Adipocyte (in vitro differentiated cells): ENCODE measurements at places on chromosomes 13 and 19.

DNA sequence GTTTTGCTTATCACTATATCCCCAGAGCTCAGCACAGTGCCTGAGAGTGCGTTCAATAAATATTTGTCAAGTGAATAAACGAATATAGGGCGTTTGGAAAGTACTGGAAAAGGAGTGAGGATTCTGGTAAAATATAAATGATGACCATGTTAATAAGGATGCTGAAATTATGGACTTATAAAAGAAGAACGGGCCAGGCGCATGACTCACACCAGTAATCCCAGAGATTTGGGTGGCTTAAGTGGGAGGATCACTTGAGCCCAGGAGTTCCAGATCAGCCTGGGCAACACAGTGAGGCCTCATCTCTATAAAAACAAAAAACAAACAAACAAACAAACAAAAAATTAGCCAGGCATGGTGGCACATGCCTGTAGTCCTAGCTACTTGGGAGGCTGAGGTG is 198.1 kb downstream of the VWA8 start:
- no peak for DNase-seq

GRCh38 chr19:2484178-2484937 is 8.4 kb downstream of the GADD45B start:
- DNase-seq: no peak

- DNase-seq: peak; percentile 19
These were observed 378.4 kb downstream of the KCNRG start for GRCh38 chr13:50393628-50394027.

DNA sequence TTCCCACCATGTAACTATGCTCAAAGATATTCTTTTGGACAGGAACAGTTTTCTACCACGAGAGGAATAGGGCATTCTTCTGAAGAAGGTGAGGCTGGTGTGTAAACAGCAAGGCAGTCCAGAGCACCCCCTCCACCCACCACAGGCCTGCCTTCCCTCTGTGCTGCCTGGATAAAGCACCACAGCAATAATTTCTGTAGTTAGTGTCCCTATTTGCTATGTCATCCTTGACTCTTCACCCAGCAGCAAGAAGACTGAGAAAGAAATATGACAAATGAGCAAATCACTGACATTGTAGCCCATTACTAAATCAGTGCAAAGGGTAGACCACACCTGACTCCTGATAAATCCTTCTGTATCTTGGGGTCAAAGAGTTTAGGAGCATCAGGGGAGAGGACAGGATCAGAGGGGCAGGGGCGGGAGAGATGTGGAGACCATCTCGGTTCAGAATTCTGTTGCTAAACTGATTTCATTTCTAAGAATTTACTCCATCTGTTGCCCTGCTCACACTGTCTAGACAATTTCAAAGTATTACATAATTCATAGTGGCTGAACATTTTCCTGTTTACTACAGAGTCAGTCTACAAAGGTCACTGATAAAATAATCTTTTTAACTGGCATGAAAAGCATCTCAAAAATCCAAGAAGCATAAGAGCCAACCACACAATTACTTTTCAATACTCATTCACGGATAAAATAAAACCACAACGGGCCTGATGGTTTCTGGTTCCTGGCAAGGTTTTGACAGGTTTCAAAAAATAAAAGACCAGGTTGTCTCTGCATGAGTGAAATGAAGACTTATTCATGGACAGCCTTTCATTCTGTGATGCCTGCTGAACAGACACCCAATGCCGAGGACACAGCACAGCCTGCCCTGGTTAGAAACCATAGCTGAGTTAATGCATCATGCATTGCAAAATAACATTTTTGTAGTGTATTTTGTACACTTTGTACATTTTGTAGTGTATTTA is 88.4 kb upstream of the IRS2 start:
- peak; percentile 82 for DNase-seq

GRCh38 chr19:18293642-18294466 is 12.4 kb upstream of the JUND start:
- DNase-seq: no peak

DNA sequence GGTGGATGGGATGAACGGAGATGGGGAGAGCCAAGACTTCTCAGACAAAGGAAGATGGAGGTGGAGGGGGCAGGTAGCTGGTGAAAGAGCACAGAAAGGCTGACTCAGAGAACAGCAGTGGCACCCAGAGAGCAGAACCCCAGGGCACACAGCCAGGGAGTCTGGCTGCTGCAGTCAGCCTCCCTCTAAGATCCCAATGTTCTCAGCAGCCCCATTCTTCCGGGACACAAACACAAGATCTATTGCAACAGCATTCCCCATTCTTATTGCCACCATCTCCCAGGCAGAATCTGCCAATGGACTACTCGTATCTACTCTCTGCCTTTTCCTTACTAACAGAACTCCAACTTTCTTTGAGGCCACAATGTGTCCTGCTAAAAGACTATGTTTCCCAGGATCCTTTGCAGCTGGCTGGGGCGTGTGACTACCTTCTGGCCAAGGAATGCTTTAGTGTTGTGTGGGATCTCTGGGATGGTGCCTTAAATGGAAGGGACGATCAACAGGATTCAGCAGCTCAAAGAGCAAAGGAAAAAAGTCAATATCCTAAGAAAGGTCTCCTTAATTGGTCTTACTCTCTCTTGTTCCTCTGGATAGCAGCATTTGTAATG is 7.5 kb downstream of the THAP8 start:
- DNase-seq: peak; percentile 27

GRCh38 chr19:56671613-56671994 is at the start of gene ZNF835:
Gene ZNF835 (minus strand): TSS chr19:56671757. CDS start chr19:56665198, 6,559 bp downstream.
- no peak for DNase-seq

GRCh38 chr13:74036373-74036772 is 97.8 kb downstream of the KLF12 start:
- no peak for DNase-seq

DNA sequence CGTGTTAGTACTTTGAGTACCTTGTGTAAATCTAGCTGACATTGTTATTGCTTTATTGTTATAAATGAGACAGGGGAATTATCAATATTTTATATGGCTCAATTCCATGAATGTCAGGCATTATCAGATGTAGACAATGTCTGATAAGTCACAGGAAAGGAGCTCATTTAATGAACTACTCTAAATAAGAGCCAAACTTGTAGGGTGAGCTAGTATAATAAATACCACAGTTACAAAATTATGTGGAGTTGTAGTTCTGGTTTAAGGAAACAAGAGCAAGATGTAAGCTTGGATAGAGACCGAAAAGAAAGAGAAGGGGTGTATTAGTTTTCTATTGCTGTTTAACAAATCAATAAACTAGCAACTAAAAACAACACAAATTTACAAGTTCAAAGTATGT is 891.8 kb upstream of the SLITRK1 start:
- DNase-seq: no peak

DNA sequence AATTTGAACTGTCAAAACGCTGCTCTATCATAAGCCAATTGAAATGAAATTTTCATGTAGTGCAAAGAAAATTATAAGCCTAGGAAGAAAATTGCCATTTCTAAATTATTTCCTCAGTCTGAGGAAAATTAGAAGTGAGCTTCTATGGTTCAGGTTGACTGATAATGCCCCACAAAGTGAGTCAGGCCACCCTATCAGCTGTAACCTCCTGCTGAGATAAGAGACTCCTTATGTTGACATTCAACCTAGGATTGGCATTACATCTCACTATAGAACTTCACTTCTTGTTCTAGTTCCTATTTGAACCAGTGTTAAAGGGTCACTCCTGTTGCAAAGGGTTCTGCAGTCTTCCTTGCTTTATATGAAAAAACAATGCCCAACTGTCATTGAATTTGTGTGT is 32.6 kb upstream of the RFC3 start:
- DNase-seq: no peak

GRCh38 chr13:33229446-33230177 is 55.9 kb downstream of the STARD13 start:
- no peak for DNase-seq

- no peak for DNase-seq
These were observed 22.6 kb downstream of the CYP2F1 start for GRCh38 chr19:41136636-41137455.

DNA sequence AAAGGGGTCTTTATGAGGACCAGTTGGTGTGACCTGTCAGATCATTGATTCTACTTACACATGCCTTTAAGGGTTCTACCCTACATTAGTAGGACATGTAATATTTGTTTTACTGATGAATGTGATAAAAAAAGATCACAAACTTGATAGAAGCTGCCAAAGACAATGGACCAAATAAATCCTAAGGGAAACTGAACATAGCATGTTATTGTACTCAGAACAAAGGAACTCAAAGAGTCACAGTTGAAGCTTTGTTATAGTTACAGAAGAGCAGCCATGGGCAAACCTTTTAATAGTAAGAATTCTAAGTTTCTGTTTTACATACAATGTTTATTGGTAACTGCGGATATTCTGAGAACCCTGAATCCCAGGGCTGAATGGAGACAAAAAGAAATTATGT is 780.1 kb downstream of the SLITRK6 start:
- DNase-seq: no peak

DNA sequence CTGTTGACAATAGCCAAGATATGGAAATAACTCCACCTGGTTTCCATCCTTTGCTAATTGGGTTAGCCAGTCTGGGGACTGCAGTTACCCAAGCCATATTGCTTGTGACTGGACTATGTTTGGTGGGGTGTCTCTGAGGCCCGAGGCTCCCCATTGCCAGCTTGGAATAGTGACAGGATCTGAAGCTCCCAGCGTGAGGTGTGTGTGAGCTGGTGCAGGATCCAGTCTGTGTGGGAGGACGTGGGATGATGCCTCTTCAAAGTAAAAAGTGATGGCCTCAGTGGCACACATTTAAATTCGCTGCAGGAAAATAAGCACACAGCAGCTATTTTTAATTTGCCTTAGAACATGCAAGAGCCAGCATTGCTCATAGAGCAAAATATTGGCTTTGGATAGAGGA is 75.0 kb downstream of the TEX26 start:
- no peak for DNase-seq

GRCh38 chr13:26186118-26186870 is 35.8 kb downstream of the RNF6 start:
- peak; percentile 88 for DNase-seq

DNA sequence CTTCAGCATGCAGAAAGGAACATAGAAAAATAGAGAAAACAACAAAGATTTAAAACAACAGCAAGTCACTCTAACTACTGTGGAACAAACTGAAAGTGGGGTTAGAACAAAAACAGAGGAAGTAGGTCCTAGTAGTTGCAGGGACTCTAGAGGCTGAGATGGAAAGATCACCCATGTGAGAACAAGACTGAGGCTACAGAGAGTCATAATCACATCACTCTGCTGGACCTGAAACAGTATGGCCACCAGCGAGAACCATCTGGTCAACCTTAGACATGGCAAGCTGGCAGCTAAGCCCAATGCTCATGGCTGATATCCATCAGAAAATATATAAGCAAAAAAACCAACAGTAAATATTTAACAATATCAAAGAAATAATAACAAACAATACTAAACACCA is 35.8 kb upstream of the ZNF724 start:
- no peak for DNase-seq

DNA sequence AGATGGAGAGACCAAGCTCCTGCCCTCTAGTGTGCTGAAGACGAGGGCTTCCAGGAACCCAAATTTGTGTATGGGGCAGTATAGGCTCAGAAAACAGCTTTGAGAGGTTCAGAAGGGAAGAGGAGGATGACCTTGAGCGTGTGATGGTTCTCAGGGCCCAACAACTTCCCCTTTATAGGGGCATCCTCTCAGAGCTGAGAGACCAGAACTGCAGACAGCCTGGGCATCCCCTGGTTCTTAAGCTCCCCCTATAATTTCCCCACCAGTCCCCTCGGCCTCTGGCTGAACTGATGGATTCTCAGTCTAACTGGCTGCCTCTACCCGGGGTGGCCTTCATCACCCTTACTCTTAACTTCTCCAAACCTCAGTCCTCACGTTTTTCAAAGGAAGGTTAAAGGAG is 167.5 kb downstream of the URI1 start:
- no peak for DNase-seq

DNA sequence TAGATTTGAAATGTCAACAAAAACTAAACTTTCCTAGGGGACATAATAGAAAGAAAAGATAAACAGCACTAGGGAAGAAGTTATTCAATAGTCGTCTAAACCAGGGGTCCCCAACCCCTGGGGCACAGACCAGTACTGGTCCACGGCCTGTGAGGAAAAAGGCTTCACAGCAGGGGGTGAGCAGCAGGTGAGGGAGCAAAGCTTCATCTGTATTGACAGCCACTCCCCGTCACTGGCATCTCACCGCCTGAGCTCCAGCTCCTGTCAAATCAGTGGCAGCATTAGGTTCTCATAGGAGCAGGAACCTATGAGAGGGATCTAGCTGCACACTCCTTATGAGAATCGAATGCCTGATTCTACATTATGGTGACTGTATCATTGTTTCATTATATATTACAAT is 382.7 kb downstream of the MYO16 start:
- DNase-seq: no peak

DNA sequence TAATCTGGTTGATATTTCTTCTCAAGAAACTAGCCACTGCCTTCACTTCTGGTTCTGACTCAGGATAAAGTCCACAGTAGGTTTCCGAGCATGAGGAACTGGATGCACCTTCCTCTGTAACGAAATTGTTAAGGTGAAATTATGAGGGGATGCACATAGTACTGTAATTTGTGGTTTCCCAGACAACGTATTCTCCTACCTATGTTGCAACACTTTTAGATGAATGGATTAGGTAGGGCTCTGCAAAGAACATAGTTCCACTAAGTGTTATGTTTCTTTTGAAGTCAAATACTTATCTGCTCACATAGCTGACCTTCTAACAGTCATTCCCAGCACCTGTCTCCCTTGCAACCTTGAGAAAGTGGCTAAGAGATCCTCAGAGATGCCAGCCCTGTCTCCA is 5.7 kb upstream of the ZC3H13 start:
- no peak for DNase-seq

DNA sequence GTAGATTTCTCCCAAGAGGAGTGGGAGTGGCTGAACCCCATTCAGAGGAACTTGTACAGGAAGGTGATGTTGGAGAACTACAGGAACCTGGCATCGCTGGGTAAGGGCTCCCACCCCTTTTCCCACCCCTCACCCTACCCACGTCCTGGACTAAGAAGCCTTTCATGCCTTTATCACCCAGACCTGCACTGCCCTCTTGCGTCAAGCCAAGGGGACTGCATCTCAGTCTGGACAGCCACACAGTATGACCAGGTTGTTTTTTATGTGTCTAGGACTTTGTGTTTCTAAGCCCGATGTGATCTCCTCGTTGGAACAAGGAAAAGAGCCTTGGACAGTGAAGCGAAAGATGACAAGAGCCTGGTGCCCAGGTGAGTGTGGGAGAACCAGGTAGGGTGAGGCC is 8.8 kb downstream of the ZFP28 start:
- DNase-seq: no peak

DNA sequence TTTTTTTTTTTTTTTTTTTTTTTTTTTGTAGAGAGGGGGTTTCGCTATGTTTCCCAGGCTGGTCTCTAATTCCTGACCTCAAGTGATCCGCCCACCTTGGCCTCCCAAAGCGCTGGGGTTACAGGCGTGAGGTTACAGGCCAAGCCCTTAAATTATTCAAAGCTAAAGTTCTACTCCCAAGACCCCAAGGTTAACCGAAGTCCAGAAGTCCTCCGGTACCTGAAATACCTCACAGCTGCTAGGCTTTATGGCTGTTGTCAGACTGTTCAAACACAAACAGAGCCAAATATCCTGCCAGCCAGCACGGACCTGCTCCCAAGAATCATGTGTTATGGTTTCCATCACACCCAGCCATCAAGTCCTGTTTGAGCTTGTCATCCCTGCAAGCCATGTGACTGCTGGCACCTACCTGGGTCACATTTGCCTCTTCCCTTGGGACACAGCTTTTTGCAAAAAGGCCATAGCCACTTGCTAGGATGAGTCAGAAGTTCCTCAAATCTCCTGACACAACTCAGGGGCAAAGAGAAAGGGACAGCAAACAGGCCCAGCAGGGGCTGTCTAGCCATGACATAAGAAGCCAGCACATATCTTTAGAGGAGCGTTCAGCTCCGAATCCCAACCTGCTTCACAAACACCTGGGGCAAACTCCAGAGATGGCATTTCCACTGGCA is 129.9 kb downstream of the FOXO1 start:
- no peak for DNase-seq
